Right renal cortex interstitium (tissue), 3 donors: ENCODE measurements at places on chromosomes 1 and 21. TPM values are rescaled to one million over a fixed set of nuclear protein-coding genes. Genes with fewer than 3 reads are reported as not detected.

DNA sequence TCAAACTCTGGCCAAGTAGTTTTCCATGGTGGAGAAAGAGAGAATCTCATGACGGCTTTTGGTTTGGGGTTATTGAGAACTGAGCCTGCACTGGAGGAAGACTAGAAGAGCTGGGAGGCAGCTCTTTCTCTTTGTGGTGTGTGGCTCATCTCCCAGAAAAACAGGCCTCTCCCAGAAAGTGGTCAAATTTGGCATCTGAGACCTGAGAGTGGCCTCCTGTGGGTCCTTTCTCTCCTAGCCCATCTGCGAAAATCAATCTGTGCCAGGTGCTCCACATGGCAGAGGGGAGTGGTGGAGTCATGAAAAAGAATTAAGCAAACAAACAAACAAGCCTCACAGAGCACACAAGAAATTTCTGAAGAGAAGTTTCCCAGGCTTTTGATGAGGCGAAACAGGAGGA lies 305.0 kb downstream of the ST6GALNAC3 start:
- DNase-seq, result no peak

The TSTD1 gene
- 52.1 TPM for polyA plus RNA-seq

GRCh38 chr1:219235903-219236481 lies 62.3 kb downstream of the LYPLAL1 start:
- no peak for DNase-seq

The MTFR1L gene
- 117 TPM for polyA plus RNA-seq

The ELAPOR1 gene
- 2.2 TPM for polyA plus RNA-seq

The TRIM45 gene
- polyA plus RNA-seq, result 15.0 TPM

DNA sequence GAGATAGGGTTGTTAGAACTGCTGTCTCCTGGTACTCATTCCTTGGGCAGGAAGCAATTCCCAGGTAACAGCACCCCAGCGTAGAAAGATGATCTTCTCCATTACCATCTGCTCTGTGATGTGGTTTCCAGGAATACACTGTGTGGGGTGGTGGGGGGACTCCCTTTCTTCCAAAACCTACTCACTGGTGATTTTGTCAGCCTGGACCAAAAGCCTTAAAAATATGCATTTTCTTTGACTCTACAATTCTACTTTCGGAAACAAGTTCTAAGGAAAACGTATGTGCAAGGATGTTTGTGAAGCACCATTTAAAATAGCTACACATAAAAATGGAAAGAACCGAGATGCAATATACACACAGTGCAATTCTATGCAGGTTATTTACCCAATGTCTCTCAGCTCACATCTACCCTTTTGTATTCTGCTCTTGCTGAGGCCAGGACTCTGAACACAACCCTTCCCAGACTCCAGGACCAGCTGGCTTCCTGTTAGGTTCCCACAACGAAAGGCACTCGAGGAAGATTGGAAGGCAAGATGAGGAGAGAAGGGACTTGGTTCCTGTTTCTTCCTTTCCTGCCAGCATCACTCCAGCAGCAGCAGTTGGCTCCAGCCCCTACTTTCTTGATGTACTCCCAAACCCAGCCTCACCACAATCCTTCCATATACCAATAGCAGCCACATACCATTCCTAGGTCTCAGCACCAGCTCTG lies 33.0 kb upstream of the GJB5 start:
- DNase-seq, result no peak

DNA sequence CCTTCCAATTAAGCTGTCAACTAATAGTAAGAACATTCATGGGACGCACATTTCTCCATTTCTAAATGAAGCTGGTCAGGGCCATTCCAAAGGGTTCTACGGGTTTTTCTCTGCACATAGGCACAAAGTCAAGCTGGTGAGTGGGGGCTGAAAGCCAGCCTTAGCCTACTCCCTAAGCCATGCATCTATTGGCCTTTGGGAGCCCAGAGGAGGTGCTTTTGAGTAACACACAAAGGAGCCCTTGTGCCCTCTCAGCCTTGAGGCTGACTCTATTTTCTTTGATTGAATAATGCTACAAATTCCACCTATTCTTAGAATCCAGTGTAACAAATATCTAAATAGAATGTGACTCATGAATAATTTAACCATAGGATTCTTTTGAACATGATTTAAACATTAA lies 73.6 kb downstream of the RGS13 start:
- no peak for DNase-seq

DNA sequence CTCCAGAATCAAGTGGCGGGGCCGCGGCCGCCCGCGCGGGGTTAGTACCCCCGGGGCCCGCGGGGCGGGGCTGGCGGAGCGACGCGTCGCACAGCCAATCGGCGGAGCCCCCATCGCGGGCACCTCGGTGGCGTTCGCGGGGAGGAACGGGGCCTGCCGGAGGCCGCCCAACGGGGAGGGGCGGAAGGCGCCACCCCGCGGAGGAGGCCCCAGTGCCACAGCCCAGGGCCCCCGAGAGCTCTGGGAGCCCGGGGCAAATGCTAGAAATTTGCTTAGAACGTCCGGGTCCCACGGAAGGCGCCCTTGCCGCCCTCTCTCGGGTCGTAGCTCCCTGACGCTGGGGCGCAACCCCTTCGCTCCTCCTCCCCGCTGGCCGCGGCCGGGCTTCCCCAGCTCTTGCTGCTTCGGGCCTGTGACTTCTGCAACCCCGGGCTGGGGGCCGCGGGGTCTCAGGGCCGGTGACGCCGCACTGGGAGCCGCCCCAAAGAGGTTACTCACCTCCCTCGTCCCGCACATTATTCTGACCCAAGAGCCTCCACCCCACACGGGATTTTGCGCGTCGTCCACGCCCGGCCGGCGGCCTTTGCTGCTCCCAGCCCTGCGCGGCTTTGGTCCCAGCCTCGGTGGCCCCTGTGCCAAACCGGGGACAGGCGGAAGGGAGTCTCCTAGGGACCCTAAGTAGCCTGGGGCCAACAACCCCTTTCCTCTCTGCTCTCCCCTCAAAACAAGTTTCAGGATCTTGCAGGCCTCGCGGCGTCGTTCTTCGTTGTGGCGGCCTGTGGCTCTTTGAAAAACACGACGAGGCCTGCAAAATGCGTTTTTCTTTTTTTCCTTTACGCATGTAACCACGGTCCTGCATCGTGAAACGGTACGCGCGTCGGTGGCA lies at the start of gene RUNX3:
TSS of gene RUNX3 (minus strand) at position 17 of the 886 bp plus-strand sequence. CDS start 408 bp downstream, outside the sequence.
- no peak for DNase-seq

- peak; percentile 47 for DNase-seq
These were observed 14.5 kb upstream of the C1orf141 start for GRCh38 chr1:67149179-67149770.

GRCh38 chr21:46207920-46208591 lies 20.5 kb downstream of the LSS start:
- DNase-seq, result no peak

The CD52 gene
- polyA plus RNA-seq, result 5.3 TPM

- DNase-seq, result no peak
These were observed 151.1 kb downstream of the PCNX2 start for GRCh38 chr1:233144434-233144833.

- DNase-seq, result no peak
These were observed 6.8 kb downstream of the TPRG1L start for GRCh38 chr1:3631320-3632260.

DNA sequence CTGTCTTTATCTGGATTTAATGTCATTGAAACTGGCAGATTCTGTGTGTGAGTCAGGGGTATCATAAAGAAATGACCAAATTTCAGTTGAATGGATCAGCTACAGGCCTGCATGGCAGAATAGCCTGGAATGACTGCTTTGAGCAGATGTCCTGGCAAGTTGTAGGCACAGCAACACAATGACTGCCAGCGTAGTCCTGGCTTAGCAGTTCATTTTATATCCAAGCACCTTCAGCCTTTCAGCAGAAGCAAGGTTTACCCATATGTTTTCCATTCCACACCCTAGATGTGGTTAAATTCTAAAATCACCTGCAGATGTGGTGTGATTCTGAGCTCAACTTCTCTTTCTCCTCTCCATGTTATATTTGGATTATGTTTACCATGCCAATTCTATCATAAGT lies 22.3 kb upstream of the PTGFR start:
- no peak for DNase-seq

GRCh38 chr1:87501738-87502137 lies 173.1 kb downstream of the LMO4 start:
- no peak for DNase-seq

GRCh38 chr1:202967684-202968281 lies 726 bp upstream of the CYB5R1 start:
- DNase-seq, result no peak

The SLC6A9 gene
- polyA plus RNA-seq, result 5.4 TPM

- DNase-seq, result no peak
These were observed 69.6 kb downstream of the COLGALT2 start for GRCh38 chr1:183967914-183968313.

GRCh38 chr1:204157962-204158361 lies 6.1 kb upstream of the ETNK2 start:
- no peak for DNase-seq

The PRAMEF25 gene
- polyA plus RNA-seq, result not detected

- no peak for DNase-seq
These were observed 588.5 kb downstream of the AGBL4 start for GRCh38 chr1:49435291-49435690.

- DNase-seq, result no peak
These were observed 2.4 kb upstream of the TAF1A start for GRCh38 chr1:222592171-222592570.

DNA sequence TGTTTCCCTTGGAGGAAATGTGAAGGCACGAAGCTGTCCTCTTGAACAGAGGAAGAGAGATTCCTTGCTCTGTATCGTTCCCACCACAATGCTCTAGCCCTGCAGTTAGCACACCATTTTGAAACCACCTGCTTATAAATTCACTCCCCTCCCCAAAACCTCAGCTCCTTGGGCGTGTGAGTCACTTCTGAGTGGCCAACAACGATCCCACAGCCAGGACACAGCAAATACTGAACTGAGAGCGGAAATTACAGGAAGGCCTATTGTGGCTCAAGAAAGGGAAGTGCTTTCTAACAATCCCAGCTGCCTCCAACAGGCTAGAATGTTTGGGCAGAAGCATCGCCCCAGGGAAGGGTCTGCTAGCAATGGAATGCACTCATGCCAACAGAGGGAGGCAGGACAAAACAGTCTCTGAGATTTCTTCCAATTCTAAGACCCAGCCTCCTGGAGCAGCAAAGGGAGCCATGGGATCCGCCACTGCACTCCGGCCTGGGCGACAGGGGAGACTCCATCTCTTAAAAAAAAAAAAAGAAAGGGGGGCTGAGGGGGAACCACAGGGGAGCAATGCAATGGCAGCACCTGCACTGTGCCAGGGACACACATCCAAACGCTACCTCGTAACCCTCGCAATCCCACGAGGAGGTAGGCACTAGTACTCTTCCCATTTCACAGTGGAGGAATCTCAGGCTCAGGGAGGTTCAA lies 1.9 kb downstream of the TMEM53 start:
- no peak for DNase-seq

The KRTAP6-1 gene
- polyA plus RNA-seq, result not detected

- no peak for DNase-seq
These were observed 4.8 kb upstream of the TNN start for GRCh38 chr1:175062858-175063257.

The PPIAL4G gene
- polyA plus RNA-seq, result 0.04 TPM

- DNase-seq, result no peak
These were observed 21.1 kb downstream of the TTC13 start for GRCh38 chr1:230957580-230957989.

The PADI2 gene
- polyA plus RNA-seq, result 2.6 TPM

The AGBL4 gene
- 1.1 TPM for polyA plus RNA-seq

The AADACL4 gene
- 1.7 TPM for polyA plus RNA-seq

DNA sequence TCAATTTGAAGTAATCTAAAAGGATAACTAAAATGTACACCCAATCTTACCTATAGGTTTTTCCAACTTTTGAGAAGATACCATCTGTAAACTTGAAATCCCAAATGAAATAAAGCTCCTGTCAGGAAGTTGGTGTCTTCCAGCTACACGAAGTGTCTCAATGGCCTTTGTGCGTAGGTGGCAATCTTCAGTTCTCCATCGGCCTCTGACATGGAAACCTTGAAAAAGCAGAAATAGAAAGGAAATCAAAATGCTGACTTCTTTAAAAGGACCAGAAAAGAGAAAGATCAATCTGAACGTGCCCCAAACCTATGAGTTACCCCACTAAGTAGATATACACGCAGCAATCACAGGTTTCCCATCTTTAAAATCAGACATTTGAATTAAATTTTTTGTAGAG lies 10.0 kb downstream of the MKNK1 start:
- DNase-seq, result no peak

DNA sequence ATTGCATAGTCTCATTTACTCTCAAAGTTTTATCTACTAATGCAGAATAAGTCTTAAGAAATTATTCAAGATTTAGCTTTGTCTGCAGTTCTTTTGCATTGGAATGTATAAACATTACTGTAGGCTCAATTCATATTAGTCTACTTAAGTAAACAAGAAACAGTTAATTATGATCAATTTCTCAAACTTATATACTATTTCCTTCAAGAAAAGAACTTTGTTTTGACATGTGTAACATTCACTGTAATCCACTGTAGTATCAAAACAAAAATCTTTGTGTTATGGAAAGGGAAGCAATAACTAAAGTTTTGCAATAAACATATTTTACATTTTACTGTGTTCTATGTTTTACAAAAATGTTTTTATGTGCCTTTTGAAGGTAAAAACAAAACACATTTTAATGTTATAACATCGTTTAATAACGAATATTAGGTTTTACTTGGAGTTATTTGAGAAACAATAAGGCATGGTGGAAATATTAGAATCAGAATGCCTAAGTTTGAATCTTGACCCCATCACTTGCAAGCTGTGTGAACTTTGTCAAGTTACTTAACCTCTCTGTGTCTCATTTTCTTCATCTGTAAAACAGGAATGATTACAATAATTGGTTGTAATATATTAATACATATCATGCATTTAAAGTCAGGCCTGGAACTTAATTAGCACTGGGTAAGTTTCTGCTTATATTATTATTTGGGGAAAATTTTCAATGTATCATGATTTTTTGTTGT lies 77.0 kb upstream of the DPH5 start:
- DNase-seq, result no peak

DNA sequence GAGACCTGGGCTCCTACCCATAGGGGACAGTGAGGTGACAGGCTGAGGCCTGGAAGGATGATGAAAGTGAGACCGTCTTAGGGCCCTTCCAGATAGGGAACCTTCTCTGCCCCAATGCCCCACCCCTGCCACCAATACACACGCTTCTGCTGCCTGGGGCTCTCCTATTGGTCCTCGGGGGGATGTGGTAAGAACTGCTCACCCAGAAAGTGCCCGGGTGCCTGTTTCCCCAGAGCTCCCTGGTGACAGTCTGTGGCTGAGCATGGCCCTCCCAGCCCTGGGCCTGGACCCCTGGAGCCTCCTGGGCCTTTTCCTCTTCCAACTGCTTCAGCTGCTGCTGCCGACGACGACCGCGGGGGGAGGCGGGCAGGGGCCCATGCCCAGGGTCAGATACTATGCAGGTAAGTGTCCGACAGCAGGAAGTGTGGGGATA lies 948 bp downstream of the SEMA4A start:
- DNase-seq, result no peak

DNA sequence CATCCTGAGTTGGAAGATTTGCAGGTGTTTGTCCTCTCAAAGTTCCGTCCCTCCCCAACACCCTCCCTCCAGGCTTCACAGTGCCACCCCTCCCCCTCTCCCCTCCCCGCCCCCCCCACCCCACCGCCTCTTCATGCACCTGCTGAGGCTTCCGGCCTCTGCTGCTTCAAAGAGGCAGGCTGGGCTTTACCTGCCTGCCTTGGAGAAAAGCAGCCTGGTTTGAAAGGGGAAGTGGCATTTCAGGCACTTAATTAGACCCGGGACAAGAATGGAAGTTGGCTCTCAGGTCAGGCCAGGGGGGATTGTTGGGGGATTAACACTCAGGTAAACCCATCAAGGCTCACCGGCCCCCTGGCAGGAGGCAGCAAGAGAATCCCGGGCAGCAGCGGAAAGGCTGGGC lies 21.1 kb downstream of the PAX7 start:
- DNase-seq, result no peak

- DNase-seq, result no peak
These were observed 26.4 kb upstream of the IFNAR2 start for GRCh38 chr21:33203371-33203724.

GRCh38 chr1:31064111-31064717 lies 1.3 kb downstream of the PUM1 start:
- DNase-seq, result no peak

The SERINC2 gene
- polyA plus RNA-seq, result 35.9 TPM

The GRIK3 gene
- polyA plus RNA-seq, result 3.1 TPM
